ENCODE measurements at places on chromosomes 12 and 14. TPM values are rescaled to one million over a fixed set of nuclear protein-coding genes. Genes with fewer than 3 reads are reported as not detected.

Gene P2RX2
- not detected for total RNA-seq

DNA sequence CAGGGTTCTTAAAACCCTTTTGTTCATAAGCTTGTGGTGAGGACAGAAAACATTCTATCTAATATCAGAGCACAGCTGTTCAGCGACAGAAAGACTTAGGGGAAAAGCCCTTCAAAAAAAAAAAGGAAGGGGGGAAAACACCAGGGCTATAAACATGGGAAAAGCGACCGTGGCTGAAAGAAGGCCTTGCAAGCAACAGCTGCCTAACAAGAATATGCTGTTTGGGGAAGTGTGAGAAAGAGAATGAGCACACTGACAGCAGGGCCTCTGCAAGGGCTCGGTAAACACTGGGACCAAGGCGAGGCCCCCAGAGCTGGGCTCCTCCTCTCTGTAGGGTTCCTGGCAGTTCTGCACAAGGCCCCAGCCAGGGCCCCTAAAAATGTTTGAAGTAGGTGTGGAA is 27.4 kb upstream of the CCND2 start:
- no peak for DNase-seq

- DNase-seq = no peak
Measured at GRCh38 chr14:61608245-61609165, 86.8 kb upstream of the HIF1A start.

DNA sequence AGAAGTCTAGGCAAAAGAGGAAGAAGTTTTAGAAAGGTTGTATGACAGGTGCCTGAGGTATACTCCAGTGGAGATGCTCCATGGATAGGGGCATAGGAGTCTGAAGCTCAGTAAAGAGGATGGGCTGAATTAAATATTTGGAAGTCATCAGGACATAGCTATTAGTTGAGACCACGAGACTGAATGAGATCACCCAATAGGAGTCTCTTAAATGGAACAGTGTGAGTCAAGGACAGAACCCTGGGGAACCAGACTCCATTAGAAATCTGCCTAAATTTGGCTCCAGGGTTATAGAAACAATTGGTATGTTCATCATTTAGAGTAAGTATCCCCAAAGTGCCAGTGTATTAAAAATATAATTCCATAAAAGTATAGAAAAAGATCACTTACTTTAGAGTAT is 172.6 kb downstream of the PRKCH start:
- DNase-seq = no peak

- DNase-seq = no peak
Measured at GRCh38 chr12:2877953-2878732, 1.1 kb downstream of the RHNO1 start.

DNA sequence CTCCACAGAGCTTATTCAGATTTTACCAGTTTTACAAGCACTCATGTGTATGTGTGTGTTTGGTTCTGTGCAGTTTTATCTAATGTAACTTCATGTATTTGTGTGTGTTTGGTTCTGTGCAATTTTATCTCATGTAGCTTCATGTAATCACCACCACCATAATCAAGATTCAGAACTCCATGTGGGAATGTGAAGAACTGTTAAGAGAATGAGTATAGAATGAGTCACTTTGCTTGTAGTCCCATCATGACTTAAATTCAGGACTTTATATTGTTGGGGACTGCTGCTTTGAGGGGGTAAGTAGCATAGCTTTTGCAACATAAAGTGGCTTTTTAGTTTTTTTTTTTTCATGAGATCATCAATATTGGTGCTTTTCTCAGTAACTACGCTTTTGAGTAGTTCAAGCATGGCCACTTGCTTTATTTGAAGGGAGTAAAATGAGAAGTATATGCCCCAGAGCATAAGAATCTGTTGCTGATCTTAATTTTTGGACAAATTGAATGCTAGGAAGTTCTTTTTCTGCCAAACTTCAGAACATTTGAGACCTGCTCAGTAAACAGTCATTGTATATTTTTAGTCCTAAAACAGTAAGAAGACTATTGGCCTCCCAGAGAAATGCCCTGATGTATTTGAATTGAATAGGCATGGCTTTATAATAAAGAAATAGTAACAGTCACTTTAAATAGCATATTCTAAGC is 28.8 kb downstream of the PROX2 start:
- DNase-seq = no peak

Gene IL31
- total RNA-seq = not detected

Gene LIN7A
- total RNA-seq = 16.2 TPM

DNA sequence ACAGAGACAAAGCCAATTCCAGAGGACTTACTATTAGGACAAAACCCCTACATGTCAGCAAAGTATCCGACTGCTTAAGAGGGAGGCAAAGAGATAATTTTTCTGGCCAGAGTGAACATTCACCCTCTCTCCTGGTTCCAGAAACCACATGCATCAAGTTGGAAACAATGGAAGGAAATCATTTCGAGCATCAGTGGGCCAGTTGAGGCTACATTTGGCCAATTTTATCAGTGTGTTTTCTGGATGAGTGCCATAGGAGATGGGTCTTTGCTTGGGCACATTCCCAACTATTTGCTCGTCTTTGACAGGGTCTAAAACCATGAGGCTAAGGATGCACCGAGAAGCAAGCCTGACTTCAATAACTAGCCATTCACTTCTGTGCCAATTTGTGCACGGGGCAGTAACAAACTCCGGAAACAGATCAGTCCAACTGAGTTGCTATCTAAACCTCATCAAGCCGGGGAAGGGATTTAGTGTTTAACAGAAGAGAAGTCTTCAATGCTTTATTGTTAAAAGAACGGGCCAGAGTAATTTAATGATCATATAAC is 17.4 kb downstream of the EGLN3 start:
- no peak for DNase-seq

DNA sequence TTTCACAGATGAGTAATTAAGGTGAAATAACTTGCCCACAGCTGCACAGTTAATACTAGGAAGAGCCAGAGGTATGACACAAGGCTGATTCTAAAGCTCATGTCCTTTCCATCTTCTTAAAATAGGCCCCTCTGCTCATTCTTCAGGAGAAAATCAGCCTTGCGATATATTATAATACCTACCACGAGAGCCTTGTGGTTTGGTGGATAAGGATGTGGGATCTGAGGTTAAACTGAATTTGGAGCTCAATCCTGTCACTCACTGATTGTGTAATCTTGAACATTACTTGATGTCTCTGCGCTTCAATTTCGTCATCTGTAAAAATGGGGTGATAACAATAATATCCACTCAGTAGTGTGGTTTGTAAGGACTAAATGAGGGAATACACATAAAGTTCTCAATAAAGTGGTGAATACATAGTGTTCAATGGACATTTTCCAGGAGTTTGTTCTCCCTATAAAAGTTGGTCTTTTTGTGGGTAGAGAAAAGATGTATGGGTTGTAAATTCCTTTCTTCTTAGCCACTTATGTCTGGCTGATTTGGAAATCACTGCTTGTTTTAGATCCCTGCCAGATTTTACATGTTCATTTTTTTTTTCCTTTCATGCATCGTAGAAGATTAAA is 25.1 kb upstream of the ATP2B1 start:
- DNase-seq = no peak

GRCh38 chr14:99699085-99699760 is 15.1 kb downstream of the CYP46A1 start:
- peak; percentile 26 for DNase-seq

Gene TAS2R9
- total RNA-seq = not detected

DNA sequence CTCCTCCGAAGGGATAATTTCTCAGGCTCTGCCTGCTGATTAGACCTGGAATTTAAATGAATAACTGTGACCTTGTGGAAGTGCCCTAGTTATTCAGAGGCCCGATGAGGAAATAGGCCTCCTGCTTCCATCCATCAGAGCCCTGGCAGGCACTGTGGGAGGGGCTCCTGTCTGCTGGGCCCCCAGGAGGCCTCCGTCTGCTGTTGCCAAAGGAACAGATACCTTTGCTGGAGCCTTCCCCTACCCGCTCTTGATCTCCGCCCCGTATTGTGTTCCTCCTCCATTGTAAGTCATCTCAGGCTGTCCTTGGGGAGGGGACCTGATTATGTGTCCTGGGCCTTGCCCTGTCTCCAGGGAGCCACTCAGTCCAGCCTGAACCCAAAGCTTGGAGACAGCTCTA is 112.3 kb downstream of the NRXN3 start:
- DNase-seq = no peak

GRCh38 chr14:52146504-52146903 is 77.6 kb upstream of the NID2 start:
- DNase-seq = no peak

DNA sequence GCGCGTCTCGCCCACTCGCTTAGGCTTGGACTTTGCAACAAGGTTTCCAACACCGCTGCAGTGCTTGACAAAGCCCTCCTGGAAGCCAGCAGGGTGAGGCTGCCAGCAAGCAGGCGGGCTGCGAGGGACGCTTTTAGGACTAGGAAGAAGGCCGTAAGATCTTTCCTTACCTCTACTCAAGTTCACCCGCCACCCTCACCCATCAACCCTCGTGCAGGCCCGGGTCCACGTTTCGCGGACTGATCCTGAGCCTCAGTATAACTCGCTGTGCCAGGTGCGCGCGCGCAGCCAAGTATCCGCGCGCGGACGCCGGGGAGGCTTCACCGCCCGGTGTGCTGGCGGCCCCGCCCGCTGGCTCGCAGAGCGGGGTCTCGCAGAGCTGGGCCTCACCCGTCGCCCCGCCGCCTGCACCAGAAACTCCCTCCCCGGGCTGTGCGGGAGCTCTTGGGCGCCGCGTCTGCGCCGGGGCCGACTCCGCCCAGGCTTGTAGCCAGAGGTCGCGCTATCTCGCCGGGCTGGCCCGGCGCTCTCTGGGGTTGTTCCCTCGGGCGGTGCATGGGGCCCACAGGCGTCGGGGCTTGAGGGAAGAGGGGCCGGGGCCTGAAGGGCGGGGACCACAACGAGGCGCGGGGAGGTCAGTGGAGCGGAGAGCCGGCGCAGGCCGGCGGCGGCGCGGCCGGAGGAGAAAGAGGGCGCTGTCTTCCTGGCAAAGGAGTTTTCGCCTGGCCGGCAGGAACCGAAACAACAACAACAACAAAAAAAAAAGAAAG is 7.6 kb upstream of the SIX1 start:
- no peak for DNase-seq

GRCh38 chr14:60575008-60575407 is 66.1 kb downstream of the SIX6 start:
- no peak for DNase-seq
